ENCODE measurements at places on chromosomes 2 and 18. TPM values are rescaled to one million over a fixed set of nuclear protein-coding genes. Genes with fewer than 3 reads are reported as not detected.

GRCh38 chr2:121451398-121451797, 79.3 kb upstream of the RNU4ATAC start:
- H3K36me3 ChIP-seq, result no peaks in the 10 kb centered on the region
- no peak for DNase-seq
- H3K27me3 ChIP-seq, result no peaks in the 10 kb centered on the region

DNA sequence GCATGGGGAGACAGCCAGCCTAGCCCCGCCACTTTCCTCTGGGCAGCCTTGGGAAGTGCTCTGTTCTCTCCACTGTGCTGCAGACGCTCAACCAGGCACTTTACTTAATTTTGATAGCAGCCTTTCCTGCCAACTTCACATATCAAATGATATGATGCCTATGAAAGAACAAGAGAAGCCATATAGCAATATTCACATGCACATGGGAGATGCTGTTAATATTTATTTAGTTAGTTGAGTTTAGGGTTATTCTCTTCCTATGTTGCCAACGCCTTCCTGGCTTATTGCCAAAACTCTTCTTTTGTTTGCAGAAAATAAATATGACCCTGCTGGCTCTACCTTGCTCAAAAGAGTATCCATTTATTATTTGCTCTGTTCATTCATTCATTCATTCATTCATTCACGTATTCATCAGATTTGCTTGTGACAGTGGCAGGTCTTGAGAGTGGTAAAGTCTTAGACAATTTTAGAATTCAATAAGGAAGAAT, 99.3 kb downstream of the GATA6 start:
- no peak overlapping the region for H3K27ac ChIP-seq
- no peaks in the 10 kb centered on the region for H3K36me3 ChIP-seq
- H3K27me3 ChIP-seq, result no peaks in the 10 kb centered on the region
- no peak for DNase-seq

- no peaks in the 10 kb centered on the region for H3K4me1 ChIP-seq
- no peak overlapping the region for H3K27ac ChIP-seq
- H3K4me3 ChIP-seq, result no peak overlapping the region
- H3K36me3 ChIP-seq, result no peaks in the 10 kb centered on the region
- DNase-seq, result no peak
Observed at GRCh38 chr2:146128216-146128615, 1608.3 kb upstream of the ZEB2 start.

DNA sequence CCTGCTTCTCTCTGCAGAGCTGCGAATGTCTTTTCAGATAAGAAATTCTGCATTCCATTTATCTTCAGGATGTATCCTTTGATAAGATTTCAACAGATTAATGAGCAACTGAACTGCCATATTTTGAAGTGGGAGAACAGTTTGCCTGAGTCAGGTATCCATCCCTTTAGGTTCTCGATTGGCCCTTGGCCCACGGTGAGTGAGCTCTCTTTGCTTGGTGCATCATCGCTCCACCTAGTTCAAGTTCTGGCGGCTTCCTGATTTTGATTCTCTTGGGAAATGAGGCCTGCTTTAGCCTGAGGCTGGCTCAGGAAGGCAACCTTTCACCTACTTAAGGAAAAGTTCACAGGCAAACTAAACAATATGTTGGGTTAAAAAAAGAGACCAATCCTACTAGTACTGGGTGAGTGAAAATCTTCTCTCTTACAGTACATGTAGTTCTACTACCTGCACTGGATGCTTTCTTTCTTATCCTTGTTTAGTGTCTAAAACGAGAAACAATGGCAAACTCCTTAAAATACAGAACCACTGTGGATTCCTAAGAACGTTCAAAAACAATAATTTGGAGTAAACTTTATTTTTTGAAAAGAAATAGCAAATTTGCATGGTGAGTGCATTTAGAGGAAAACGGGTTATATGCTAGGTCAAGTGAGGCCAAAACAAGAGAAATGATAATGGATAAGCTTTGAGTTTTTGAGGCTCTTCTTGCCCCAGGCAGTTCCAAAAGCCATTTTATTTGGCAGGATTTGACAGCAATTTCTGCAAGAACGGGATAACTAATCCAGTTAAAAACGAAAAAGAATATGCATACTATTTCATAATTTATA, 837 bp upstream of the ACSL3 start:
- H3K36me3 ChIP-seq, result no peaks in the 10 kb centered on the region
- H3K27ac ChIP-seq, result peak overlapping the region; percentile 94
- peaks cover 26% of the 10 kb centered on the region for H3K4me1 ChIP-seq
- peak overlapping the region; percentile 91 for H3K4me3 ChIP-seq

DNA sequence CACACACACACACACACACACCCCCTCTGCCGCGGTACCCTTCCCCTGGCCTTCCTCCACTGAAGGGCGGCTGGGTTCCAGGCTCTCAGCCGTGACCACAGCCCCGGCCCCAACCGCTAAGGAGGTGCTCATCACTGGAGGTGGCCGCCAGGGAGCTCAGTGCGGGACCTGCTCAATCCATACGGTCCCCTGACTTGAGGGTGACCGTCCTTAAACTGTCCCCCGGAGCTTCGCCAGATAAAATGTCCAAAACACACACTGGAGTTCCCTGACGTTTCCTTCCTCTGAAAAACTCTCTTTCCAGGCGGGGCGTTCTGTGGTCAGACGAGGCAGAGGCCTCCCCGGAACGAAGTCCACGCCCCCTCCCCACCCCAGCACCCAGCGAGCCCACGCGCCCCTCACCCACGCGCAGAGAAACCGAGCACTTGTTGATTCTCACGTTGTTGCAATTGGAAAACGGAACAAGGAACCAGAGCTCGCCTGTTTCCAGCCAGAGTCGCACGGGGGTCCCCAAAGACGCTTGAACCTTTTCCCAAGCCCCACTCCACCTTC, 1.4 kb downstream of the MBP start:
- H3K27ac ChIP-seq, result peak overlapping the region; percentile 97
- peak; percentile 44 for DNase-seq
- H3K36me3 ChIP-seq, result no peaks in the 10 kb centered on the region
- peaks cover 35% of the 10 kb centered on the region for H3K4me1 ChIP-seq
- no peaks in the 10 kb centered on the region for H3K27me3 ChIP-seq
- H3K4me3 ChIP-seq, result peak overlapping the region; percentile 87

GRCh38 chr2:7881466-7881865, 800.4 kb upstream of the ID2 start:
- H3K27ac ChIP-seq, result no peak overlapping the region
- no peak overlapping the region for H3K4me3 ChIP-seq
- no peaks in the 10 kb centered on the region for H3K27me3 ChIP-seq
- no peaks in the 10 kb centered on the region for H3K36me3 ChIP-seq
- DNase-seq, result no peak

GRCh38 chr2:154331784-154332183, 366.7 kb upstream of the KCNJ3 start:
- no peaks in the 10 kb centered on the region for H3K27me3 ChIP-seq
- no peaks in the 10 kb centered on the region for H3K4me1 ChIP-seq
- DNase-seq, result no peak
- H3K4me3 ChIP-seq, result no peak overlapping the region

- no peak overlapping the region for H3K4me3 ChIP-seq
- peaks cover 34% of the 10 kb centered on the region for H3K4me1 ChIP-seq
- H3K27me3 ChIP-seq, result no peaks in the 10 kb centered on the region
- H3K36me3 ChIP-seq, result no peaks in the 10 kb centered on the region
- H3K27ac ChIP-seq, result no peak overlapping the region
- no peak for DNase-seq
Observed at GRCh38 chr2:47196046-47196445, 40.9 kb upstream of the STPG4 start.

The CNRIP1 gene
- total RNA-seq, result 39.6 TPM

Data from tibial nerve (tissue), 4 donors.